ENCODE measurements at places on chromosomes 2 and 18.

GRCh38 chr2:85015653-85016360 lies 44.8 kb downstream of the KCMF1 start:
- no peak for DNase-seq

- no peak for DNase-seq
These were observed 434.5 kb upstream of the KLHL29 start for GRCh38 chr2:22950431-22950830.

DNA sequence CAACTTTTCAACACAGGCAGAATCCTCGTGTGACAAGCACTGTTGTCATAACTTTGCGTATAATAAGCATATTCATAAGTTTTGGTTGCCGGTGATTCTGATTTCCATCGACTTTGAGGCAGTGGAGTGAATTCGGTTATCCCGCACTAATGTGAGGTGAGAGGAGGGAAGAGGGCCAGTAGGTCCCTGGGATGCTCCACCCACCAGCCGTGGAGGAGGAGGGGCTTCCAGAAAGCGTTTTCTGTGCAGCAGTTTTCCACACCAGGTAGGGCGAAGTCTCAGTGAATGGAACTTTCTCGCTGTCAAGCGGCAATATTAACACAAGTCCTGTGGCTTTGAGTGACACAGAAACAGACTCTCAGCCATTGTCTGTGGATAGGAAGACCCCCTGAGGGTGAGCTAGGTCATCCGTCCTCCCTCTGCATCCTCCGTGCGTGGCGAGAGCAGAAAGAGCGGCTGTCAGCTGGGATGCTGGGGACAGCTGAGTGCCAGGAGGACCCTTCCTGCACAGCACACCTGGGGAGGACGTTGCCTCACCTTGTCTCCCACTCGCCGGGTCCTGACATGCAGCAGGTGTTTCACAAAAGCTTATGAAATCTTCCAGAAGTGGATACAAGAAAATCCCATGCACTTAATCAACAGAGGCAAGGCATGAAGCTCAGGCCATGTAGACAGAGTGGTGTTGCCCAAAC lies 67.5 kb downstream of the DCDC2C start:
- no peak for DNase-seq

- DNase-seq: no peak
These were observed 1.7 kb upstream of the POLR2D start for GRCh38 chr2:127859712-127860085.

DNA sequence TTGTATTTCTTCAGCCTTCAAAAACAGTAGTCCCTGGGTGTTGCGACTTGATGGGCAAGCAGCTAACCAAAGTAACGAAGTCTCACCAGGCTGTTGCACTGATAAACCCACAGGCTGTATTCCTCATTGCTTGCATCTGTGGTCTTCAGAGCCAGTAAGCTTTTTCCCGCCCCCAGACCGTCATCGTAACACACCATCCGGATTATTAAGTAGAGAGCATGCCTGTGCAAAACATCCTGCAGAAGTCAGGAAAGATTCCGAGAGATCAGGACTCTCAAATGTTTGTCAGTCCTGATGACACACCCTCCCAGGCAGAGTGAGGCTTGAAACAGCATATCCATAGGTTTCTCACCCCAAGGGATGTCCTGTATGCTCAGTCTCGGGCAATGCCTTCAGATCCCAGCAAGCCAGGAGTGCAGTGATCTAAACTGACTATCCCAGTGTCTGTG lies 15.9 kb downstream of the ITGB1BP1 start:
- DNase-seq: no peak

GRCh38 chr2:907706-908105 lies 42.9 kb upstream of the SNTG2 start:
- DNase-seq: no peak

GRCh38 chr2:69830045-69830905 lies 815 bp downstream of the GMCL1 start:
- DNase-seq: peak; percentile 30

DNA sequence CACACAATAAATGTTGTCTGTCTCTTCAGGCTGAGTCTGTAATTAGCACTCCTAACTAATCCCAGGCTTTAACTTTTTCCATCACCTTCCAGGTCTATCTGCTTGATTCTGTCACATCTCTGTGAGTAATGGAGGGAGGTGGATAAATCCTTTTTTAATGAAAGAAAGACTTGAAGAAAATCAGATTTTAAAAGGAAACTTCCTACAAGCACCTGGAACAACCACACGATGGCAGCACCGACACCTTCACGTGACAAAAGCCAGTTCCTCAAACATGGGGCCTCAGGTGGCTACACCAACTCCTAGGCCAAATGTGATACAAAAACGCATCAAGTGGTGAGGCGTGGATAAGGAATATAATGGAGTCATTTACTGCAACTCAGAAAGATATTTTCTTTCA lies 41.8 kb downstream of the TGFBRAP1 start:
- DNase-seq: peak; percentile 44

DNA sequence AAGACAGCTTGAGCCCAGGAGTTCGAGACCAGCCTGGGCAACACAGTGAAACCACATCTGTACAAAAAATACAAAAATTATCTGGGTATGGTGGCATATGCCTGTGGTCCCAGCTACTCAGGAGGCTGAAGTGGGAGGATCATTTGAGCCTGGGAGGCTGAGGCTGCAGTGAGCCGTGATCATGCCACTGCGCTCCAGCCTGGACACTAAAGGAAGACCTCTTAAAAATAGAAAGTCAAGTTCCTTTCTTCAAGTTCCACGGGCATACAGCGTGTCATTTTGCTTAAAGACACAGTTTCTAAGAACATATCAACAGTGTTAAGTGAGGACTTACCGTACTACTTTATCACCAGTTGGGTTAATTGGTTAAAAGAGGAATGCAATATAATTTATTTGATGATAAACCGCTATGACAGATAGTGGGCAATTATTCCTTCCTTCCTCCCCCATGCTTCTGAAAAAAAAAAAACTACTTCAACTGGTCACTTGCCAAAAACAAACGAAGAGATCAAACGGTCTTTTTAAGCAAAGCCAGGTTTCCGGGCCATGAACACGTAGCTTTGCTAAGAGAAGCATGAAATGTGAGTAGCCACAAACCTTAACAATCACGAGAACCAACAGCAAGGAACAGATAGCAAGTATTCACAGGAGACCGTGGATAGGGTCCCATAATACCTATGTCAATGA lies 21.4 kb downstream of the AP1S3 start:
- DNase-seq: no peak

- no peak for DNase-seq
These were observed 810.1 kb upstream of the ZEB2 start for GRCh38 chr2:145329971-145330370.

- no peak for DNase-seq
These were observed 39.6 kb downstream of the HDHD2 start for GRCh38 chr18:47110492-47111274.

DNA sequence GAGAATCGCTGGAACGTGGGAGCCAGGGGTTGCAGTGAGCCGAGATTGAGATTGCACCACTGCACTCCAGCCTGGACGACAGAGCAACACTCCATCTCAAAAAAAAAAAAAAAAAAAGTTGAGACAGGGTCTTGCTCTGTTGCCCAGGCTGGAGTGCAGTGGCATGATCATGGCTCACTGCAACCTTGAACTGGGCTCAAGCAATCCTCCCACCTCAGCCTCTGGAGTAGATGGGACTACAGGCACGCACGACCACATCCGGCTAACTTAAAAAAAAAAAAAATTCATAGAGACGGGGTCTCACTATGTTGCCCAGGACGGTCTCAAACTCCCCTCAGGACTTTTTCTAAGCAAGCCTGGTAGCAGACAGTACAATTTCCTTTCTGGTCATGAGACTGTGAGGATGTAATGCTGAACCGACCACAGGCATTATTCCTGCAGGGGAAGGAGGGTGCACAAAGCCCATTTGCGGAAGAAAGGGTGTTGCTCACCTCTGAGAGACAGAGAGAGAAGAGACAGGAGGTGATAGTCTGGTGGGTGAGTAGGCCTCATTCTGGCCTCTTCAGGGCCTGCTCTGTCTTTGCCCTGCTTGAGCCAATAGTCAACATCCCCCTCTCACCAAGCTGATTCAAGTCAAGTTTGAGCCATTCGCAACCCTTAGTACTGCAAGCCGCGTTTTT lies 205.3 kb downstream of the ZFP36L2 start:
- peak; percentile 26 for DNase-seq

- DNase-seq: no peak
These were observed 324.1 kb upstream of the TCF4 start for GRCh38 chr18:55912071-55912470.

- no peak for DNase-seq
These were observed 5.3 kb downstream of the TET3 start for GRCh38 chr2:73989972-73990371.

Data from suppressor macrophage treated with lipopolysaccharide for 1 hour (primary cell).